ENCODE measurements at places on chromosomes 1 and 21. TPM values are rescaled to one million over a fixed set of nuclear protein-coding genes. Genes with fewer than 3 reads are reported as not detected.
A peak's percentile ranks its signal among the peaks of the same experiment; 100 is the strongest.

GRCh38 chr1:56017336-56017735 is 562.0 kb downstream of the PLPP3 start:
- no peak for DNase-seq

DNA sequence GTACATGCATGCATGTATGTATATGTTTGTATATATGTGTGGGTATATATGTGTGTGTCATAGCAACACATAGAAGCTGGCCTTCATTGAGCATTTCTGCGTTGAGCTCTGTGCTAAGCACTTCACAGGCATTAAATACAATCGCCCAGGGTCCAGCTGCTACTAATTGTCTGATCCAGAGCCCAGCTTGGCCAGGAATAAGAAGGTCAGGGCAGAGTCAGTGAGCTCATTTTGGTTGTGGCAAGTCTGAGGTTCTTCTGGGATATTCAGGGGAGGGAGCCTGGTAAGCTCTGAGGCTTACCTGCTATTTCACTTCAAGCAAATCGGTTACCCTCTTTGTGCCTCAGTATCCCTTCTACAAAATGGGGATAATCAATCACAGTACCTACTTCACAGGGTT is 59.6 kb downstream of the FOXO6 start:
- no peak for DNase-seq

DNA sequence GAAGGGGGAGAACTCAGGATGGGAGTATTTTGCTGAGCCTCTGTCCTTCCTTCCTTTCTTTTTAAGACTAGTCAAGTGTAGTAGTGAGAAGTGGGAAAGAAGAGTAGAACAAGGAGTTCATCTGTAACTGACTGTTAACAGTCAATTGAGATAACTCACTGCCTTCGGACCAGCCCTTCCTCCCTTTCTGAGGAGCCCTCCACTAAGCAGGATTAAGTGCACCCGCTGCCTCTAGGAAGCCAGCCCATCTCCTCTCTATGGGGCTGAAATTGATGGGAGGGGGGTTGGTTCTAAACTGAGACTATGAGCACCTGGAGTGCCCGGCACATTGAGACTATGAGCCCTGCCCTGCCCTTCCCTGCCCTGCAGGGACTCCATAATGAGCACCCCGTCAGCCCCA is 72.7 kb upstream of the TINAGL1 start:
- no peak for DNase-seq

- no peak for DNase-seq
Observed at GRCh38 chr1:219161371-219161770, 12.3 kb upstream of the LYPLAL1 start.

- DNase-seq: peak; percentile 22
Observed at GRCh38 chr21:45454926-45455673, 50.1 kb downstream of the COL18A1 start.

DNA sequence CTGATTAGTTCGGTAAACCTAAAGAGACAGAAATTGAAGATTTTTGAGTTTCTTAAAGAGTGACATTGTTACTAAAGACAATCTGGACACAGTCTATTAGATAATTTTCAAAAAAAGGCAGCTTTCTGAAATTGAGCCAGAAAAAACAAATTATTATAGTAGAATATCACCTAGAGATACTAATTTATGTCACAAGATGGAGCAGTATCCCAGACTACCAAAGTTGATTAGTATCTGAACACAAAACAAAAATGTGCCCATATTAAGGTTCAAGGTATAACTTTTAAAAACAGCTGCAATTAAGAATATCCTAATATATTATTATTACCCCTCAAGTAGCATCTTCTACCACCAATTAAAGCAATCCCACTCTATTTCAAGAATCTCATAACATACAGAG is 40.5 kb upstream of the SYT2 start:
- no peak for DNase-seq

DNA sequence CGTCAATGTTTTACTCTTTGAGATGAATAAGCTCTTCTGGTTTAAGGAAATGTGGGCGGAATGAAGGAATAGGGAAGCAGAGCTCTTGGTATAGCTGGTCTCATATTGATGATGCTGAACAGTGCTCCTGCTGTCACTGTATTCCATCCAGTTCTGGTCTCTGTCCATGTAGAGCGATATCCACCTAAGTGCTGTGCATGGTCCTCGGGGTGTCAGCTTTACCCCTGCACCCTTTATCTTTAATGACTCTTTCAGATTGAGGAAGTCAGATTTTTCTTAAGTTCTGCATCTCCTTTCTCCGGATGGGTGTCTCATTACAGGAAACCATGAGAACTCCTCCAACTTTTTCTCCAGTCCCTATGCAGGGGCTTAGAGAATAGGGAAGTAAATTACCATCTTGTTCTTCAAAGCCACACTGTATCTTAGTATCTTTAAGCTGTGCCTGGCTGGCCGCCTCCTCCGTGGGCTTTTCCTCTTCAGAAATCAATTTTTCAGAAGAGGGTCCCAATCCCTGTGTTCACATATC is 52.9 kb downstream of the PDE4B start:
- no peak for DNase-seq

DNA sequence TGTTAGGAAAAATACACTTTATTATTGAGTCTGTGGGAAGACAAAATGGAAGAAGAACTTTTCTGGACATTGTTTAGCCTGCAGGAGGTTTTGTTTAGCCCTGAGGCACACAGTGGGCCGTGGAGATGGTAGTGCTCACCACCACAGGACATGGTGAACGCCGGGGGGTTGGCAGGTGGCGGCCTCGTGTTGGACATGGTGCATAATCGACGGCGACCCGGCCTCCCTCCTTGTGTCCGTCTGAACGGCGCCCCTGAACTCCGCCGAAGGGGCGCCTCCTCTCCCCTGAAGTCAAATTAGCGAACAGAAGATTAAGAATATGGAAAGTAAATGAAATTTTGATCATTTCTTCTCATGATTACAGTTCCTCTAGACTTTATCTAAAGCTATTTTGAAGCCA is 126.4 kb downstream of the PCBP3 start:
- DNase-seq: no peak

DNA sequence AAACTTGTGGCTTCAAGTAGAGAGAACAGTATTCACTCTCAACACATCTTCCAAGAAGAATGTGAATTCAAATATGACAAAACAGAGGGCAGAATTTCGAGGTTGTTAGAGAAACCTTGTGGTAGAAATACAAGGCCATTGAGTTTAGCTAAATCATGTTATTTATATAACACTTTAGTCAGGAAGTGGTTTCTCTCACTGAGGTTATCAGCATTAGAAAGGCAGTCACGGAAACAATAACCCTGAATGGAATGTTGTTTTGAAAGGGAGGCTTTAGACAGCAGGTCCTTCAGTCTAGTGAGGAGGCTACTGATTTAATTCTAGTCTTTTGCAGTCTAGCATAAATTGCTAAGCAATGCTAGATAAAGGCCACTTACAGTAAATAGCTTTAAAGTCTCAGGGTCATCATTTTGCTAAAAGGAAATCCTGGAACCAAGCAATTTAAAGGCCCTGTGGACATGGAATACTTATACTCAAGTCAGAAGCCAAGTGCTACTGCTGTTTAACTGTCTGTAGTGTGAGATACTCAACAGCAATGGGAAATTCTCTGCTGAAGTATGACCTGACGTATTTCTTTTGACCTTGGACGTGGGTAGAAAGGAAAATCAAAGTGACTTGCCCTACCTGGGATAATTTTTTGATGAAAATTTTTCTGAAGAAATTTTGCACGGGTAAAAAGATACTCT is 89.0 kb upstream of the CHODL start:
- DNase-seq: no peak

DNA sequence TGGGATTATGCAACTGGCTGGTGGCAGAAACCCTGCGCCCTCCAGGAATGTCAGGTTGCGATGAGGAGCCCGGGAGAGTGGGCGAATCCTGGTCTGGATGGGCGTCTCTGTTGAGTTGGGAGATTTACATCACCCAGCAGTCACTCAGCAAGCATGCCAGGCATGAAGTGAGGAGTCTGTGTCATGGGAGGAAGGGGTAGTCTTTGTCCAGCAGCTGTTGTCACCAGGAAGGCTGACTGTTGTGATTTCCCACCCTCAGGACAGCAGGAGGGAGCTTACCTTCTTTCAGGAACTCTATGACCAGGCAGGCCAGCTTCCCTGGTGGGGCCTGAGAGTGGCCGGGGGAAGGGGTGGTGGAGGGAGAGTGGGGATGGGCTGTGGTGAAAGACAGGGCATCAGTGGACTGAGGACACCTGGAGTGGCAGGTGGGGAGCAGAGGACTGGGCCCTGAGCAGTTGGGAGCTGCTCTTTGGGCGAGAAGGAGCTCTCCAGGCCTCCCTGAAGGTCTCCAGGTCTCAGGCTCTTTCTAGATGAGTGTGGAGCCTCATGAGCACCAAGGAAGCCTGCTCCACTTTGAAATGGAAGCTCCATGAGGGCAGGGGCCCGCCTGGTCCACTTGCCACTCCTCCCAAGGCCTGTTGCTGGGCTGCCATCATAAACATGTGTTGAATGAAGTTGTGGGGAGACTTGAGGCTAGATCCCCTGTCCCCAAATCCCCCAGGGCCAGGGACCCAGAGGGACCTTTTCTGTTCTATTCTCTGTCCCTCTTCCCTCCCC is 21.3 kb upstream of the PKP1 start:
- DNase-seq: no peak

GRCh38 chr1:23799570-23800399 is 769 bp downstream of the GALE start:
- peak; percentile 61 for DNase-seq

DNA sequence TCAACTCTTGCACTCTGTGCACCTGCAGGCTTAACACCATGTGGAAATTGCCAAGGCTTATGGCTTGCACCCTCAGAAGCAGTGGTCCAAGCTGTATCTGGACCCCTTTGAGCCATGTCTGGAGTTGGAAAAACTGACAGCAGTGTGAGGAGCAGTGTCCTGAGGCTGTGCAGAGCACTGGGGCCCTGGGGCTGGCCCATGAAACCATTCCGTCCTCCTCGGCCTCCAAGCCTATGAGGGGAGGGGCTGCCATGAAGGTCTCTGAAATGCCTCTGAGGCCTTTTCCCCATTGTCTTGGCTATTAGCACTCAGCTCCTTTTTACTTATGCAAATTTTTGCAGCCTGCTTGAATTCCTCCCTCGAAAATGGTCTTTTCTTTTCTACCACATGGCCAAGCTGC is 126.7 kb downstream of the DISC1 start:
- DNase-seq: no peak

GRCh38 chr1:191634801-191635508 is 523.3 kb upstream of the RGS18 start:
- DNase-seq: no peak

- DNase-seq: peak; percentile 19
Observed at GRCh38 chr1:226181996-226182714, 4.4 kb downstream of the ACBD3 start.

GRCh38 chr1:39094685-39095084 is 68.5 kb downstream of the NDUFS5 start:
- DNase-seq: no peak

- DNase-seq: no peak
Observed at GRCh38 chr1:218090459-218090858, 194.6 kb upstream of the RRP15 start.

- DNase-seq: peak; percentile 59
Observed at GRCh38 chr1:6889875-6890480, 104.7 kb downstream of the CAMTA1 start.

- no peak for DNase-seq
Observed at GRCh38 chr1:242205622-242206489, 207.0 kb upstream of the MAP1LC3C start.

DNA sequence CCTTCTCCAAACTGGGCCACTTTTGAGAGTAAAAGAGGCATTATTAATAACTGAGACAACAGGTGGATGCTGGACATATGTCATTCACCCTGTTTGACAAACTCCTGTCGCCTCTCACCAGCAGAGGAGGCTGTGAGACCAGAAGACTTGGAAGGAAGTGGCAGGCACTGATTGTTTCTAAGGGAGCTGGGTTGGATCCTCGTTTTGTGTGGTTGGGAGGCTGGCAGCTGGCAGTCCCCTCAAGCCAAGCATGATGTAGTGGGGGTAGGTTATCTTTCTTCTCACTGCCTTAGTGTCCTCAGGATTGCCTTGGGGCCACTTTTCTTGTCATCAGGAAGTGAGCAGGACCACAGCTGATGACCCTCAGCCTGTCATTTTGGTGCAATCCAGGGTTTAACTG is 86.5 kb upstream of the KCNJ15 start:
- no peak for DNase-seq

Gene C1orf52
- 53.7 TPM for total RNA-seq

Gene ZNF648
- total RNA-seq: not detected

Gene RAB3B
- 12.9 TPM for total RNA-seq

Gene DNALI1
- 12.2 TPM for total RNA-seq

Gene SPRR1B
- total RNA-seq: not detected

Gene AADACL4
- total RNA-seq: not detected

Gene BMP8B
- 0.12 TPM for total RNA-seq

Measured in glutamatergic neuron (in vitro differentiated cells).